SHP77 (cell line): ENCODE measurements at places on chromosomes 3 and 15.

DNA sequence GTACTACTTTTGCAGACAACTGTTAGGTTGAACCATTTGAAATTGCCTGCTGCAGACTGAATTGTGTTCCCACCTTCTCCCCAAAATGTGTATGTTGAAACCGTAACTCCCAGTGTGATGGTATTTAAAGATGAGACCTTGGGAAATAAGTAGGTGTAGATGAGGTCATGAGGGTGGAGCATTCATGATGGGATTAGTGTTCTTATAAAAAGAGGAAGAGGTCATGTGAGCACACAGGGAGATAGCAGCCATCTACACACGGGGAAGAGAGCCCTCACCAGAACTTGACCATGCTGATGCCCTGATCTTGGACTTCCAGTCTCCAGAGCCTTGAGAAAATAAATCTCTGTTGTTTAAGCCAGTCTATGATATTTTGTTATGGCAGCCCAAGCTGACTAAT lies 17.4 kb upstream of the FHIT start:
- DNase-seq = no peak

- no peak for DNase-seq
Observed at GRCh38 chr3:170204023-170204472, 18.2 kb upstream of the PRKCI start.

DNA sequence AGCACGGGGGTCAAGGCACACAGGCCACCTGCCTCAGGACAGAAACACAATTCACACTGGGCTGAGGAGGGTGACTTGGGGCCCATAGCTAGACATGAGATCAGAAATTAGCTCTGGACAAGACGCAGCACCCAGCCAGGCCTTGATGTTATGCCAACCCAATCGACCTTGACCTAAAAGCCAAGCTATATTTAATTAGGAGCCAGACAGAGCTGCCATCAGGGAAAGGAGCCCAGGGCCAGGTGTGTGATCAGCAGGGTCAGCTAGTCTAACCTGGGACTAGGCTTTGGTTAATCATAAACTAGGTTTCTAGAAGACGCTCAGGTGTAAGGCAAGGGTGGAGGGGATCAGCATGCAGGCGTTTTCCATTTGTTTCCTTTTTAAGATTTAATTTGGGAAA lies 23.9 kb upstream of the SLC25A36 start:
- no peak for DNase-seq

DNA sequence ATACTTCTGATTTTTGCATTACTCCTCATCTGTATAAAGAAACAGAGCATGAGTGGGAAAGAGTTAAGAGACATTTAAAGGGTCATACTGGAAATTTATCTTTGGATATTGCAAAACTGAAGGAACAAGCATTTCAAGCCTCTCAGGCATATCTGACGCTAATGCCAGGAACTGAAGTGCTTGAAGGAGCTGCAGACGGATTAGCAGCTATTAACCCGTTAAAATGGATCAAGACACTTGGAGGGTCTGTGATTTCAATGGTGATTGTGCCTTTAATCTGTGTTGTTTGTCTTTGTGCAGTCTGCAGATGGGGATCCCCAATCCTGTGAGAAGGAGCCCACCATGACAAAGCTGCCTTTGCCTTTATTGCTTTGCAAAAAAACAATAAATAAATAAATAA lies 202.5 kb upstream of the UBE3A start:
- DNase-seq = no peak
